ENCODE measurements at places on chromosomes 6 and 20.

- no peak for DNase-seq
Observed at GRCh38 chr6:107532706-107533105, 42.8 kb downstream of the SOBP start.

DNA sequence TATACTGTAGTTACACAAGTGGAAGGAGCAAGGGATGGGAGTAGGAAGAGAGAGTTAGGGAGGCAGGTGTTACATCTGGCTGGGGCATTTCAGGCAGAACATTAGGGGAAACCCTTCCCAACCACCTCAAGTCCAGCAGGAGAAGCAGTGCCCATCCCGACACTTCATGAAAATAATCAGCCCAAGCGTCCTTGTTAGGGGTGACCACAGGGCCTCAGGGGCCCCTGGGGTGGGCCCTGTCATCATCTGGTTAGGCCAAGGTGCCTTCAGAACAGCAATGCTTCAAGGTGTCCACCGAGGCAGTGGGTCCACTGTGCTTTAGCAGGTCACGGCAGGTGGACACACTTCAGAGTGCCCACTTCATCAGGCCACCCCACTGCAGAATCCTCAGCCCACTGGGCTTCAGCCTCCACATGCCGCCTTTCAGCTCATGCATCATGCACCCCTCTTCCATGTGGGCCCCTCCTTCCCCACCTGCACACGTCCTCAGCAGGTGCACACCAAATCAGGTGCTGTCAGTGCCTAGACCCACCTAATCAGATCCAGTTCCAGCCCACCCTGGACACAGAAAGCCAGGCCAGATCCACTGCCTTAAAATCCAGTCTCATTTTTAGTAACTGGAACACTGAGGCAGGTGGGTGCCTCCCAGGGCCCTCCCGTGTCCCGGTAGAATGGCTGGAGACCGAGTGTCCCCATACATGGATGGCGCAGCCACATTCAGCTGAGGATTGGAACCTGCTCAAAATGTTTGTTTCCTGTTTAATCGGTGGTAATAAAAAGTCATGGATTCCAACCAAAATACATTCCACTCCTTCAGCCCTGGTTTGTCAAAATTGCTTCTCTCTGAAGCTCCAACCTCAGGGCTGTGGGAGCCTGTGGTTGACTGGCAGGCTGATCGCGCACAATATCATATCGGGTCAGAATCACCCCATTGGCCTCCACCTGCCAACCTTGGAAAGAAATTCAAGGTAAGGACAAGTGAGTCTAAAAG lies 99.5 kb downstream of the ANKRD60 start:
- no peak for DNase-seq

DNA sequence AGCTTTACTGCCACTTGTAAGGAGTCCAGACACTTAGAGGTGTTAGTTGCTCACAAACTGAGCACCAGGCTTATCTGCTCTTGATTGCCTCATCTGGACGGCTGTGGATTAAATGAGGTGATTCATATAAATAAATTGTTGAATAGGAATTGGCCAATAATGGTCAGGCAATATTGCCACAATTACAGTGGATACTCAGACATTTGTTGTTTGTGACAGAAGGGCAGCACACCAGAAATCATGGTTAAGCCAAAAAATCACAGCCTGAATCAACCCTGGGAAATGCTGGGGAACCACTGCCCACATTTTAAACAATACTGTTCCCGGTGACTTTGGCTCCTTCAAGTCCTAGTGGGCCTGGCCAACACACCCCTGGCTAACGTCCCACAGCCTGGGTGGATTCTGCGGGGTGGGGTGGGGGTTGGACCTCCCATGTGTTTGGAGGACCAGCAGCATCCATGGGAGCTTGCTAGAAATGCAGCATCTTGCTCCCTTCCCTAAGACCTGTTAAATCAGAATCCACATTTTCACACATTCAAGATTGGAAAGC lies 29.5 kb upstream of the SPDEF start:
- no peak for DNase-seq

GRCh38 chr6:134422426-134423231 lies 104.7 kb upstream of the SGK1 start:
- DNase-seq, result no peak

GRCh38 chr6:151551223-151551857 lies 57.5 kb downstream of the CCDC170 start:
- no peak for DNase-seq

DNA sequence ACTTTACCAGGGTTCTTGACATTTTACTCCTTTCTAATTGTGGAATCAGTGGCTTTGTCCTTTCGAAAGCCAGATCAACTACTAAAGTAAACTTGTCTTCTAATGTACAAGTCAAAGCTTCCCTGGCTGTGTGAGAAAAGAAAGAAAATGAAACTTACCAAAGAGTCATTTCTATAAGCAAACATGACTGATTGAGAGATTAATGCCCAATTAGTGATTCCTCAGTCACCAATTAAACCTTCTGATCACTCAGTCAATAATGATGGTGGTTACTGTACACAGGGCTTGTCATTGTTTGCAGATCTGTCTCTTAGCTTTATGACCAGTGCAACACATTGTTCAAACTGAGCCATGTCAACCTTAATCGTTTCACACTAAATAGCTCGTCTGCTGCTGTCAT lies 1168.4 kb upstream of the CITED2 start:
- no peak for DNase-seq

- DNase-seq, result no peak
Observed at GRCh38 chr20:14445310-14445709, 107.9 kb upstream of the FLRT3 start.
